ENCODE measurements at places on chromosomes 16 and 17.

- no peak for DNase-seq
These were observed 71.8 kb downstream of the SRCIN1 start for GRCh38 chr17:38533866-38534497.

- DNase-seq = no peak
These were observed 5.5 kb upstream of the KRT10 start for GRCh38 chr17:40827746-40828453.

GRCh38 chr17:19341211-19341631, 21.3 kb downstream of the B9D1 start:
- no peak for DNase-seq

DNA sequence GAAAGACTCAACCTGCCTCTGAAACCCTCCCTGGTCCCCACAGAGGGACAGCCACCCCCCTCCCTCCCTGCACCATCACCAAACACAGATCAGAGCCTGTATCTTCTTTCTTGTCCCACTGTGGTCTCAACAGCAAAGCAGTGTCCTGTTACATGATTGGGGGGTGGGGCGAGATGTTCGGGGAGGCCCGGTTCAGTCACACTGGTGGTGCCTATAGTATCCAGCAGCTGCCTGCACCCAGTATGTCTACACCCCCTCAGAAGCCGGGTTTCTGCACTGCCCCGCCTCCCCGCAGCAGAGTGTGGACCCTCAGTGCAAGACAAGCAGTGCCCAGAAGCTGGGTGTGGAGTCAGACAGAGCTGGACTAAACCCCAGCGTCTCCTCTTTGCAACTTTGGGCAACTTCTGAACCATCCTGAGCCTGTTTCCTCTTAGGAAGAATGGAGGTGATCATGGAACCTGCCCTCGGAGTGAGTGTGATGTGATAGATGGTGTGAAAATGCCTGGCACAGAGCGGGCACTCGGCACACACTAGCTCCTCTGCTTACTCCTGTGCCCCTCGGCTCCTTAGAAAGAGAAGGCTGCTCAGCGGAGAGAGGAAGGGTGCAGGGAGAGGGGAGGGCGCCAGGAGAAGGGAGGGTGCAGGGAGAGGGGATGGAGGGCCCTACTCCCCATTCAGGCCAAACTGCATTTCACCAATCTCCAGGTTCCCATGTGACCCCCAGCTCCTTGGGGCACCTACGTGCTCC, 84.0 kb upstream of the TNRC6C start:
- no peak for DNase-seq

DNA sequence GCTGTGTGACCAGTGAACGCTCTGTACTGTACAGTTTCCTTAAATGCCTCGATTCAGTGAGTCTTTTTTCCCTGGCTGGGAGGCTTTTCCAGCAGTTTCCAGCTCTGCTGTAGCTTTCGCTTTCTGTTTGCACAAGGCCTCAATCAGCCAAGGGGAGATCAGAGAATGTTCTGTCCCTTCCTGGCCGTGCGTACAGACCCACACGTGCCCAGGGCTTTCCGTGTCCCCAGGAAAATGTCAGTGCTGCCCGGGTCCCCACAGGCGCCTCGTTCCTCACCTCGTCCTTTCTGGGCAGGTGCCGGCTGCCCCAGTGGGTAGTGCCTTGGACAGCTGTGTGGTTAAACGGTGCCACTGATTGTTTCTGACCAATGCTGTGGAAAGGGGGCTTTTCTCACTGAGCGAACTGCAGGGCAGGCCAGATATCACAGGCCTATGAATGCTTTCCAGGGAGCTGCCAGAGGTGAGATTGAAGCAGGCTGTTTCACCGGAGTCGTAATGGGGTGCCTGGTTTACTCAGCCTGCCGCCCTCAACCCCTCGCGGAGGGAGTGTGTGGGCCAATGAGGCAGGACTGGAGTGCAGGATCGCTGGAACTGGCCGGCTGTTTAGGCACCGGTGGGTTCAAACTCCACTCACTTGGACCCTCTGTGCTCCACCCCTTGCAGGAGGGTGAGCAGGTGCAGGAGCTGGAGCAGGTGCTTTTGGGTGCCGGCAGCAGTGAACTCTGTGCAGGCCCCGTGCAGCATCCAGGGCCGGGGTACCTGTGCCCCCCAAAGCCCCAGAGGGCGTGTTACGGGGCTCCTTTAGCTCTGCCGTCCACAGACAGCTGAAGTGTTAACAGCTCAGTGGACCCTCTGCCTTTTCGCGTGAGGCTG, 44.4 kb downstream of the ZNF778 start:
- DNase-seq = no peak

DNA sequence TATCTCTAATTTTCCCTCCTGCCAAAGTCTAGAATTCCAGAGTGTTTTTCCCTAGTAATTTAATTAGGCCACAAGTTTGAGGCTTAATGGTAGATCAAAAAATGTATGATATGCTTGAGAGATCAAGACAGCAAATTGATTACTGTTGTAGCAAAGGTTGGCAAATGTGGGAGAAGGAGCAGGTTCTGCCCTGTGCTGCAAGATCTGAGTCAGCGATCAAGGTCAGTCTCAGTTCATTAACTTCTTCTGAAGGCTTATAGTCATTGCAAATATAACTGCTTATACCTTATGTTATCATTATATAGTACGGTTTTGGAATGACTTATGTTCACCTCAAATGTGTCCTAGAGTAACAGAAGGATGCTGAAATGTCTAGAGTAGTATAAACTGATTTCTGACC, 231.1 kb upstream of the TBX2 start:
- no peak for DNase-seq

Measured in type B pancreatic cell (in vitro differentiated cells).